Foreskin keratinocyte (primary cell): ENCODE measurements at places on chromosomes 12 and 14.

DNA sequence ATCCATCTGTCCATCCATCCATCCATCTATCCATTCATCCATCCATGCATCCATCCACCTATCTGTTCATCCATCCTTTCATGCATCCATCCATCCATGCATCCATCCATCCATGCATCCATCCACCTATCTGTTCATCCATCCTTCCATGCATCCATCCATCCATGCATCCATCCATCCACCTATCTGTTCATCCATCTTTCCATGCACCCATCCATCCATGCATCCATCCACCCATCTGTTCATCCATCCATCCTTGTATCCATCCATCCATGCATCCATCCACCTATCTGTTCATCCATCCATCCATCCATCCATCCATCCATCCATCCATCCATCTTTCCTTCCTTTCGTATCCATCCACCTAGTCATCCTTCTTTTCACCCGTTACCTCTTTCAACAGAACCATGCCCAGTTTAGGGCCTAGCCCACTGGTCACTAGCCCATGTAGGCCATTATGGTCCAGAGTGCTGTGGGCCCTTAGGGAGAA is 66.3 kb downstream of the KIF26A start:
- no peak for DNase-seq

- no peak for DNase-seq
Measured at GRCh38 chr12:59007620-59008019, 87.3 kb upstream of the LRIG3 start.

- no peak for DNase-seq
Measured at GRCh38 chr14:100588671-100589070, 1.5 kb upstream of the BEGAIN start.

GRCh38 chr14:31592631-31593030 is 31.4 kb downstream of the NUBPL start:
- no peak for DNase-seq

DNA sequence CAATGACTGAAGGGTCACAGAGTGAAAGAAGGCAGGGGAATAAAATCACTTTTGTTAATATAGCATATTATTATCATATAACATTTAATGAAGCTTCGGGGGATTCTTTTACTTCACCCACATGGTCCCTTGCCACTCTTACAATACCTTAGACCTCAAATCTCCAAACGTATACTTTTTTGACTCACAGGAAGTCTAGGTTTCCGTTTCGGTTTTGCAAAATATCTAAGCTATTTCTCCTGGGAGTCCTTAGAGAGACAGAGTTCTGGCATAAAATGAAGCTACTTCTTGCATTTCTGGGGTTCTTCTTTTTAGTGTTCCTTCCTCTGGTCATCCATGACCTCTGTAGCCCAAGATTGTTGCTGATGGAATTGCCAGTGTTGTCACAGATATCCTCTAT is 590.5 kb upstream of the ATP2B1 start:
- DNase-seq: no peak
